ENCODE measurements at places on chromosomes 13 and 19. TPM values are rescaled to one million over a fixed set of nuclear protein-coding genes. Genes with fewer than 3 reads are reported as not detected.

MEF2B gene
- 0.28 TPM for total RNA-seq

ZNF415 gene
- total RNA-seq = 8.5 TPM

HMG20B gene
- total RNA-seq = 61.9 TPM

OR1M1 gene
- total RNA-seq = not detected

CBLC gene
- not detected for total RNA-seq

PINLYP gene
- total RNA-seq = 3.8 TPM

ARL11 gene
- 1.8 TPM for total RNA-seq

FGF21 gene
- total RNA-seq = not detected

DDX39A gene
- total RNA-seq = 79.1 TPM

CGB8 gene
- total RNA-seq = not detected

KCTD12 gene
- 214 TPM for total RNA-seq

C19orf67 gene
- not detected for total RNA-seq

RASIP1 gene
- 60.8 TPM for total RNA-seq

NDUFB7 gene
- 319 TPM for total RNA-seq

ZNF83 gene
- 52.7 TPM for total RNA-seq

IL17D gene
- 2.4 TPM for total RNA-seq

GJA3 gene
- total RNA-seq = 1.6 TPM

TMEM221 gene
- total RNA-seq = 0.46 TPM

UBA52 gene
- 600 TPM for total RNA-seq

ZNF682 gene
- total RNA-seq = 4.7 TPM

CYP2A6 gene
- not detected for total RNA-seq

MYBPC2 gene
- not detected for total RNA-seq

CCDC8 gene
- 7.1 TPM for total RNA-seq

CCNA1 gene
- total RNA-seq = 2.0 TPM

RDH8 gene
- not detected for total RNA-seq

KIR3DL2 gene
- not detected for total RNA-seq

SH2D3A gene
- not detected for total RNA-seq

C13orf42 gene
- not detected for total RNA-seq

MVB12A gene
- total RNA-seq = 41.7 TPM

ZNF813 gene
- 11.0 TPM for total RNA-seq

KCNRG gene
- 0.95 TPM for total RNA-seq

NOVA2 gene
- 10.9 TPM for total RNA-seq

PRRG2 gene
- not detected for total RNA-seq

CEP89 gene
- total RNA-seq = 10.6 TPM

SMIM44 gene
- total RNA-seq = not detected

CLEC17A gene
- total RNA-seq = not detected

NBEA gene
- total RNA-seq = 6.8 TPM

Measured in omental fat pad (tissue), 4 donors.